ENCODE measurements at places on chromosomes 16 and 17.

DNA sequence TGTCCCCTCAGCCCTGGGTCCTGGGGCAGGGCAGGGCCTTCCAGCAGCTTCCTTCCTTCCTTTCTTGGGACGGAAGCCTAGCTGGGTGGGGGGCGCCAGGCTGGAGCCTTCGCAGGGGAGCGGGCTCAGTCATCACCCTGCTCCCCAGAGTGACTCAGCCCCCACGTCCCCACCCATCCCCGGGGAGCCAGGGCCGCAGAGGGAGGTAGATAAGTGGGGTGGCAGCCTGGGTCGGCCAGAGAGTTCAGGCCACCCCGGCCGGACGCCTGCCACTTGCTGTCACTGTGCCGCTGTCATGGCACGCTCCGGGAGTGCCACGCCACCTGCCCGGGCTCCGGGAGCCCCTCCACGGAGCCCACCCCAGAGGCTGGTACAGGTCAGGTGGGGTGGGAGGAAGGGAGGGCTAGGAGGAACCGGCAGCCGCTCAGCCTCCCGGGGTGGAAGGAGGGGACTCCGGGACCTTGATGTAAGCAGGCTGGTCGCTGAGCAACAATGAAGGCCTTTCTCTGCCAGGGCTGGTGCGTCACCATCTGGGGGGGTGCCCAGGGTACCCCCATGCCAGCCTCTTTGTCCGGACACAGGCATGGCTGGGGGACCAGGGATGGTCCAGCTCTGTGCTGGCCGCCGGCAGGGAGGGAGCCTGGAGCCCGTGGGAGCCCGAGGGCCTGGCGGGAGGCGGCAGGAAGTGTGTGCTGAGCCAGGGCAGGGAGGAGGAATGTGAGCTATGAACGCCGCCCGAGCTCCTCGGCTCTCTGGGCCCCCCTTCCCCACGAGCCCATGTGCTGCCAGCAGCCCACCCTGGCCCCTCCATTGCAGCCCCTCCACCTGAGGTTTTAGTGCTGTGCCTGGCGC, 6.6 kb downstream of the NHERF2 start:
- no peak for DNase-seq

GRCh38 chr16:31705371-31705770, 168.2 kb upstream of the ZNF267 start:
- DNase-seq, result no peak

DNA sequence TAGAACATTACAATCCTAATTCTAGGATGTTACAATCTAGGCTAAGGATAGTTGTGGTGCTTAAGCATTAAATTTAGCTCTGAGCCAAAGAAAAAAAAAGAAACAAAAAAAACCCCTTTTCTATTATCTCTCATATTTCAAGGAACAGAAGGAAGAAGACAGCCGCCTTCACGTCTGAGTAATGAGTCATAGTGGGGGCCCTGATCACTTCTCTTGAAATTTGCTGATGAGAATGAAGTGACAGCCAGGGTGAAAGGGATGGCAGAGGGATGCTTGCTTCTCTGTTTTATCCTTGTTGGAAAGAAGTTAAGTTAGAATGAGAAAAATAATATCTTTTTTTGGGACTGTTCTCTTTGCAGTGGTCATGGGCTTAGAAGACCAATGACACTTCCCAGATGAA, 82.6 kb upstream of the MPHOSPH6 start:
- DNase-seq, result no peak

GRCh38 chr16:82643936-82644630, 17.3 kb downstream of the CDH13 start:
- no peak for DNase-seq

All from kidney epithelial cell (primary cell).